ENCODE measurements at places on chromosomes 2 and 18.

- DNase-seq: no peak
Observed at GRCh38 chr2:26993768-26994167, 23.3 kb downstream of the MAPRE3 start.

DNA sequence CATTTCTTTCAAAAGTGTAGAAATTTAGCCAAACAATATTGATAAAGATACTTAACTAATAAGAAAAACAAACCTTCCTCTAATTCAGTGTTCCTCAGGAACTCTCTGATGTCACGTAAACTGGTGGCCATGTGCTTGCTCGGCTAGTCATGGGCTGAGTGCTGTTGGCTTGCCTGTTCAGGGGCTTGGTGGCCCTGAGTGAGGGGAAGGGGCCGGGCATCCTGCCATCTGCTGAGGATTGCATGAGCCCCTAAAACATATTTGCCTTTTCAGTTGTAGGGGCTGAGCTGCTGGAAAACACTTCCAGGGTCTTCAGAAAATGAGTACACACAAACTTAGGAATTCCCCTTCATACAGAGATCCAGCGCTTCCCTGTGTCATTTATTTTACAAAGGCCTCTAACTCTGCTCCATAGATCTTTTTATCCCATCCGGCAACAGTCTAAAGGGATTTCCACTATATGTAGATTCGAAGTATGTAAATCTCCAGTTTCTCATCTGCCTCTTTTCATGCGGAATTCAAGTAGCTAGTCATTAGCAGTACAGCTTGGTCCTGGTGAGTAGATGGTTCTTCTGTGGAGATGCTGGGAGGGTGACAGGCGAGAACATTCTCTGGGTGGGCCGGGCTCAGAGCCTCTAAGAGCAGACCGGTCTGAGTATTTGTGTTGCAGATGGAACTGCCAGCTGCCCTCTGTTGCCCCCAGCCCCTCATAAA lies 20.1 kb upstream of the NFATC1 start:
- DNase-seq: no peak

DNA sequence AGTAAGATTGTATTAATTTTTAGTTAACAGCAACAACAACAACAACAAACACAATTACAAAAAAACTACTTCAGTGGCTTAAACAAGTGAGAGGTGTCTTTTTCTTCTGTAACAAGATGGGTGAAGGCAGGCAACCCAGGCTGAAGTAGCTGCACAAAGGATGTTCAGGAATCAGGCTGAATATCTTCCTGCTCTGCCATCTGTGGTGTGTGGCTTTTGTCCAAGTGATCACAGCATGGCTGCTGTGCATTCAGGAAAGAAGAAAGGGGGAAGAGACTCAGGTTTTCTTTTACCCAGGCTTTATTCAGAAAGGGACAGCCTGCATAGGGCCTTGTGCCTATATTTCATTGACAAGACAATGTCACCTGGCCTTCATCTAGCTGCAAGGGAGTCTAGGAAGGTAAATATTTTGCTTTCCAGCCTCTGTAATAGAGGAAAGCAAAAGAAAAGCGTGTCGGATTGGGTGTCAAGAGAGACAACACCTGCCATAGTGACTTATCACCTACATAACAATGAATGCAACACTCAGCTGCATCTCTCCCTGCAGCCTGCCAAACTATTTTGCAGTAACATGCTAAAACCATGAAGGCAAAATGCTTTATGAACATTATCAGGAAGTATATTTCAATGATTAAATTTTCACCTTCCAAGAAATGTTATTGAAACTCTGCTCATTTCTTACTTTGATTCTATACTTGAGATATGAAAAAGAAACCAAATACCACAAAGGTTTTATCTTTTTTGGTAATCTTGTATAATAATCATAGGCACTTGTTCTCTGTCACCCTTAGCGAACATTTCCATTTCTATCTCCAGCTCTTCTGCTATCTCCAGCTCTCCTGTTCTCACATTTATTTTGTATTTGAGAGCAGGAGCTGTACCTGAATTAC lies 14.6 kb downstream of the G6PC2 start:
- no peak for DNase-seq

DNA sequence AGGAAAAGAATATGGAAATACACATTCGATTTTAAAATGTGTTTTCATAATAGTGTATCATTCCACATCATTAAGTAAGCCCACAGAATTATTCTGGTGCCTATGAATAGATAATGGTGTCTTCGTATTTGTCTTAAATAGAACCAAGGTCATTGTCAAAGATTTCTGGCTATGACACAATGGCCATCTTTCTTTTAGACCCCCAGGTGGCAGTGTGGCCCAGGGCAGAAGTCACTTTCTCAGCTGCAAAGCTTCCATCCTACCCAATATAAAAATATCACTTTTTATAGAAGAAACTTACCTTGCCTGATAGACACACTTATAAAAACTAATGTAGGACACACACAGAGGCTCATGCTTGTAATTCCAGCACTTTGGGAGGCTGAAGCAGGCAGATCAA lies 57.5 kb downstream of the ZRANB3 start:
- DNase-seq: no peak

GRCh38 chr2:234324116-234324515 lies 172.8 kb downstream of the ARL4C start:
- no peak for DNase-seq

DNA sequence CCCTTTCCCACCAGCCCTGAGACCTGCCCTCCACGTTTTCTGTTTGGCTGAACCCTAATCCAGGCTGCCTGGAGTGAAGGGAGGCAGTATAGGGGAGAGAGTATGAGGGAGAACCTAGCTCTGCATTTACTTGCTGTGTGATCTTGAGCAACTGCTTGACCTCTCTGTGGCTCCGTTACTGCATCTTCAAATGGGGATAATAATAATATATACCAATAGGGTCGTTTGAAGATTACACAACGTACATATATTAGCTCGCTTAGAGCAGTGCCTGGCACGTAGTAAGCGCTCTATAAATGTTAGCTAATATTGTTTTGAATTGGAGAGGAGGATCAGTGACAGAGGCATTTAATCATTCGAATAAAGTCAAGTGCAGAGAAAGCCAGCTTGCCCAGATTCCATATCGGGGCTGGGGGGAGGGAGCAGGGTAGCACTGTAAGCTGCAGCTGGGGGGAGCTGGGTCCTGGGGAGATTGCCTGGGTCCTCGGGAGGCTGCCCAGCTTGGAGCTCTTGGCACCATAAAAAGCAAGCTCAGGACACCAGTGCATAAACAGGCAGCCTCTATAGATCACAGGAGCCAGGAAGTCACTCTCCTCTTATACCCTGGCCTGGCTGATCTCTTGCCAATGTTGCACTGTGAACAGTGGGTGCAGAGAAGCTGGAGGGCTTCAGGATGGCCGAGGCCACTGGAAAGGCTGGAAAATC lies 19.1 kb downstream of the KCNK3 start:
- no peak for DNase-seq

GRCh38 chr2:215664847-215665525 lies 229.1 kb upstream of the FN1 start:
- no peak for DNase-seq

DNA sequence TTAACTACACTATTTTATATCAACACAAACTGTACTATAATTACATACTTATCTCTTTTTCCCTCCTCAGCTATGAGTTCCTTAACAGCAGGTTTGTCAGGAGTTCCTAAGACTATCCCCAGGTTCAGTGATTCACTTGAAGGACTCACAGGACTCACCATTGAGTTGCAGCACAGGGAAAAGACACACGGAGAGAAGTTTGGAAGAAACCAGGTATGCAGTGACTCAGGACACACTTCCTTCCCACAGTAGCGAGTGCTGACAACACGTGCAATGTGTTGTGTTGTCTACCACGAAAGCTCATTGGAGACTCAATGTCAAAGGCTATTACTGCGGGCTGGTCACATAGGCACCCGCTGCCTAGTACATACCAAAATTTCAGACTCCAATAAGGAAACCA lies 32.0 kb downstream of the MGAT4A start:
- DNase-seq: no peak

- DNase-seq: no peak
Observed at GRCh38 chr2:179017773-179018357, 32.1 kb downstream of the CCDC141 start.

GRCh38 chr2:18412980-18413675 lies 147.3 kb downstream of the RDH14 start:
- no peak for DNase-seq

Measured in stimulated activated naive CD4-positive, alpha-beta T cell (primary cell).